ENCODE measurements at places on chromosomes 5 and 9.
A peak's percentile ranks its signal among the peaks of the same experiment; 100 is the strongest.

DNA sequence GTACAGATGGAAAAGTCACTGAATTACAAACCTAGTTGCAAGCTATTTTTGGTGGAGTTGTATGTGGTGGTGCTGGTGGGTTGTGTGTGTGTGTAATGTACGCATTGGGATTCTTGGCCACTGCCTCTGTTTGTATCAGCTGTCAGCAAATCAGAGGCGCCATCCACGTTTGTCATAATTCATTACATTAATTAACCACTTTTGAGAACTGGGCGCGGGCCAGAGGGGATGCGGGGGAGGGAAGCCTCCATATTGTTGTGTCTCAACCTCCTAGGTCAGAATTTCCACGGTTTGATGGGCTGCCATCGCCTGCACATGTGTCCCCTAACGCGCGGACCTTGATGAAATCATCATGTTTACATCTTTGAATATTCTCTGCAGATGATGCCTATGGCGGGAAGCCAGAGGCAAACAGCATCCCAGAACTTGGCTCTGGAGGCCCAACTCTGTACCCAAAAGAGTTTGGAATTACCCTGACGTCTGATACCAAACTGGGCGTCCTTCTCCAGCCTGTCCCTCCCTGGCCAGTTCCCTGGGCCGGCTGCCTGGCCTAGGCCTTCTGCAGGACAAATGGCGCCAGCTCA is 54.9 kb downstream of the FGF18 start:
- DNase-seq, result no peak

GRCh38 chr5:32014096-32014745 is 159.9 kb downstream of the GOLPH3 start:
- DNase-seq, result no peak

DNA sequence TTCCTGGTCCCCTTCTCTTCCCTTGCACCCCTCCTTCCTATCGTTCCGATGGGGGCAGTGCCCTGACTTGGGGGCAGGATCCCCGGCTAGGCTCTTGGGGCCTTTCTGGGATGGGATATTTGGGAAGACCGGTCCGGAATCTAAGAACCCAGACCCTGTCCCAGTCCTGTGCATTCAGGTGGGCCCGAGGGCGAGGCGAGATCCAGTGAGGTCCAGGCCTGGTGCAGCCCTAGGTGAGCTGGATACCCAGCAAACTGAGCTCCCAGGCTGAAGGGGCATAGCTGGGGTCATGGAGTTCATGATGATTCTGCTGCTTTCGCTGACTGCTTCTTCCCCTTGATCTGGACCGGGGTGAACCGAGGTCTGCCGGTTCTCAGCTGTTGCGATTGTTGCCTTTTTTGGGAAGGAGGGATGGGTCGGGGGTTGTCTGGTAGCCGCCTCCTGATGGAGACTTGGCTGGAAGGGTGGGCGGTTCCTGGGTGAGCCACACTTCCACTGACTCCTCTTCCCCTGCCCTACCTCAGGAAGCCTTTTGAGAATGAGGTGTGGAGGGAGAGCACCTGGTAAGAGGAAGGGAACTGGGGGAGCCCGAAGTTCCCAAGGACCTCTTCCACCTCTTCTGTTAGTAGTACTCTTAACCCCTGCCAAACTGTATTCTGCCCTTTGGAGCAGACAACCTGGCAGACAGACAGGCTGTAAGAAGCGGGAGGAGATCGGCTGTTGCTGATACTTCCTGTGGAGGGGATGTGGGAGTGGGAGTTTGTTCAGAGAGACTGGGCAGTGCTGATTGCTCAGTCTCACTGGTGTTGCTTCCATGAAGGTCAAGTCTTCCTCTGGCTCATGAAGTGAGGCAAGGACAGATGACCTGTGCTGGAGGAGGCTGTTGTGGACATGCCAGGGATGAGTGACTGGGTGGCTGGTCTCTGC is 1.0 kb downstream of the LRRC8A start:
- DNase-seq, result no peak

- no peak for DNase-seq
These were observed 36.4 kb upstream of the TBC1D2 start for GRCh38 chr9:98291820-98292219.

DNA sequence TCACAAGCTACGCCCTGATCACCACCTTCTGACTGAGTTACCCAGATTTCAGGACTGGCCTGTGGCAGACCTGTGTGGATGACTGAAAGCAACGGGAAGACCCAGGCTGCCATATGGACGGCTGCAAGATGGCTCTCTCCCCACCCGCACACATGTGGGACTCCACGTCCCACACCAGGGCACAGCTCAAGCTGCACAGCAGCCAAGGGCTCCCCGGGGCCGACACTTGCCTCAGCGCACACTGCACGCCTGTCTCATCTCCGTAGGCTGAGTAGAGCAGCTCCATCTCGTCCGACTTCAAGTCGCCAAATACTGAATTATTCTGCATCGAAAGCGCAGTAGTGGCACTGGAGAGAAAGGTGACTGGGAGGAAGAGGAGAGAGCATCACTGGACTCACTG is 14.5 kb downstream of the BRD9 start:
- DNase-seq, result no peak

GRCh38 chr5:67196537-67197059 is at the start of gene CD180:
TSS of gene CD180 (minus strand) at chr5:67196799. CDS start at chr5:67196641, 158 bp downstream.
- DNase-seq, result no peak

GRCh38 chr5:179927824-179928223 is 20.1 kb upstream of the TBC1D9B start:
- DNase-seq, result no peak

GRCh38 chr5:65394087-65394486 is 87.6 kb downstream of the ADAMTS6 start:
- no peak for DNase-seq

GRCh38 chr5:178360222-178360925 is 127.8 kb upstream of the PHYKPL start:
- DNase-seq, result no peak

DNA sequence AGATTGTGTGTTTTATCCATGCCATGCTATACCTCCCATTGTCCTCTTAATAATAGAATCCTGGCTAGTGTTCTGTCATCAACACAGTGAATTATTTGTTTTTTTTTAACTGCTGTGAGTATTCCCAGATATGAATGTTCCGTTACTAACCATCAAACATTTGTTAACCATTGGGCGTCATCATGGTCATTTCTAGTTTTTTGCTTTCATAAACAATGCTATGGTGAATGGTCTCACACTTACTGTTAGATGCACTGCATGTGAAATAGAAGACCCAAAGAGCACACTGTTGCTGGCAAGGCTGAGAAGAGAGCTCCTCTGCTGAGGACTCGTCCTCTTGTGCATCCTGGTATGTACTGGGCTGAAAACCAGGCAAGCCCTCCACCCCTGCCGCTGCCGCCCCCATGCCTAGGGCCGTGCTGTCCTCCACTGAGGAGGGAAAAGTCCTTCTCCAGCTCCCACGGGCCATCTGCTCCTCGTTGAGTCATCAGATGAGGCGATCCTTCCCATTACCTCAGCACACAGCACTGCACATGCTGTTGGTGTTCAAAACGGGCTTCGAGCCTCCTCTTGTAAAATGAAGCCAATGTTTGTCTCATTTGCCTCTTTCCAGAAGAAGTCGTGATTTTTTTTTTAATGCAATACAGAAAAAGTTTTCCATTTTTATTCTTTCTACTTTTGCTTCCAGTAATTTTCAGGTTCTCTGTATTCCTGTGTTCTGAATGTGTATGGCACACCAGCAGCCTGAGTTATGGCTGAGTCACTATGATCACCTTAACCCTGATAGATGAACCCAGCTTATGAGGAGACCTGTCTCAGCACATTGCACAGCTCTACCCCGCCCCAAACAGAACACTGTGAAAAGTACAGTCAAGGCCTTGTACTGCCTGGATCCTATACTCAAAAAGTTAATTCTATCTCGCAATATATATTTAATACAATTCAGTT is 219.0 kb downstream of the AOPEP start:
- no peak for DNase-seq

GRCh38 chr9:127422133-127422782 is 1.9 kb upstream of the ZNF79 start:
- DNase-seq, result no peak

- no peak for DNase-seq
These were observed 38.5 kb downstream of the OR2V1 start for GRCh38 chr5:181092428-181092827.

- DNase-seq, result no peak
These were observed 8.2 kb downstream of the SLC23A1 start for GRCh38 chr5:139374909-139375308.

DNA sequence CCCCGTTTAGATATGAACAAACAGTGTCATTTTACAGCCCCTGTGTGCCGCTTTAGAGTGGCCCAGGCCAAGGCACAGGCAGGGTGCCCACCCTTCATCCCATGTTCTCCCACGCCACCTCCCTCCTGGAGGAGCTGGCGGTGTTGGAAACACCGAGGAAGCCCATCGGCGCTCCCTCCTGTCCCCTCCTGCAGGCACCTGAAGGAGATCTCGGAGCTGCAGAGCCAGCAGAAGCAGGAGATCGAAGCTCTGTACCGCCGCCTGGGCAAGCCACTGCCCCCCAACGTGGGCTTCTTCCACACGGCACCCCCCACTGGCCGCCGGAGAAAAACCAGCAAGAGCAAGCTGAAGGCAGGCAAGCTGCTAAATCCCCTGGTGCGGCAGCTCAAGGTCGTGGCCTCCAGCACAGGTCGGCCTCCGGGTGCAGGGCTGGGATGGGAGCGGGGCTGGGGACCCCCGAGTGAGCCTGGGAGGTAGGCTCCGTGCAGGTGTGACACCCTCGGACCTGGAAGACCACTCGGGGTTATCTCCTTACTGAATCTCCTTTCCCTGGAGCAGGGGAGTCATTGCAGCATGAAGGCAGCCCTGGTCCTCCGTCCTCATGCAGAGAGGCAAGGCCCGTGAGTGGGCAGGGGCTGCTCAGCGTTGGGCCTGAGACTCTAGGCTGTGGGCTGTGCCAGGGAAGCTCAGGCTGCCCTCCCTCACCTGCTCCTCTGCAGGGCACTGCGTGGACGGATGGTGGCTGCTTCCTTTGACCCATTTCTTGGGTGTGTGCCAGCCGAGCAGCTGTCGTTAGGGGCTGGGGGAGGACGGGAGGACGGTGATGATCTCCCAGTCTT is 113.9 kb downstream of the WNK2 start:
- no peak for DNase-seq

GRCh38 chr5:105659396-105659795 is 2011.3 kb downstream of the EFNA5 start:
- DNase-seq, result no peak

GRCh38 chr5:140042643-140043507 is at the start of gene NRG2:
TSS of gene NRG2 (minus strand) at chr5:140043299.
- peak; percentile 40 for DNase-seq

DNA sequence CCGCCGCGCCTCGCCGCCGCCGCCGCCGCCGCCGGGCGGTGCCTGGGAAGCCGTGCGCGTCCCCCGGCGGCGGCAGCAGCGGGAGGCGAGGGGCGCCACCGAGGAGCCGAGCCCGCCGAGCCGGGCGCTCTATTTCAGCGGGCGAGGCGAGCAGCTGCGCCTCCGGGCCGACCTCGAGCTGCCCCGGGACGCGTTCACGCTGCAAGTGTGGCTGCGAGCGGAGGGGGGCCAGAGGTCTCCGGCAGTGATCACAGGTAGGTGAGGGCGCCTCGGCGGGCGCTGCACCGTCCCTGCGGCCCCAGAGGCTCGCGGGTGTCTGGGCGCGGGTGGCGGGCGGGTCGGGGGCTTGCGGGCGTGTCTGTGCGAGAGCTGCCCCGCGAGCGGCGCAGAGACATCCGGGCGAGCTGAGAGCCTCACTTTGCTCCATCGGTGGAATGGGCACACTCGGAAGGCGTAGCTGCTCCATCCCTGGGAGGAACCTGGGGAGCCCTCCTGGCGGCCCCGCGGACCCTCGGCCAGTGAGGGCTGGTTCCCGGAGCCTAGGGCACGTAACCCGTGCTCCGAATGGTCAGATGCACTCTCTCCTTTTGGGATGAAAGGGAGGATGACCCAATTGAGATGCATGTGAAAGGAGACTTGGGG is 864 bp downstream of the PAPPA start:
- no peak for DNase-seq

GRCh38 chr5:55713871-55714270 is 1.7 kb upstream of the SLC38A9 start:
- DNase-seq, result no peak

DNA sequence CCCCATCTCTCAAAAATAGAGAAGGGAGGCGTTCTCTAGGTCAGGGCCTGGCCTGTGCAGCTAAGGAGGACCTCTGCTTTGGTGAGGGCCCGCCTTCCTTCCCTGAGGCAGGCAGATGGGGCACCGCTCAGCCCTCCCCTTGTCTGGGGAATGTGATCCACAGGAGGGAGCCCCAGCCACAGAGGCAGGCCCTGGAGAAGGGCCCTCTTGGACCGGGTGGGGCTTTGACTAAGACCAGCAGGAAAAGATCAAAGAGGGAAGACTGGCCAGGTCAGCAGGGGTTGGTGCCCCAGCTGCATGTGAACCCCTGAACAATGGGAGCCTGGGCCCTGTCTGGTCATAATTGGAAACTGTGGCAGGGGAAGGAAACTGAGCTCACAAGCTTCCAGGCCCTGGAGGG is 21.9 kb downstream of the PTPA start:
- no peak for DNase-seq

DNA sequence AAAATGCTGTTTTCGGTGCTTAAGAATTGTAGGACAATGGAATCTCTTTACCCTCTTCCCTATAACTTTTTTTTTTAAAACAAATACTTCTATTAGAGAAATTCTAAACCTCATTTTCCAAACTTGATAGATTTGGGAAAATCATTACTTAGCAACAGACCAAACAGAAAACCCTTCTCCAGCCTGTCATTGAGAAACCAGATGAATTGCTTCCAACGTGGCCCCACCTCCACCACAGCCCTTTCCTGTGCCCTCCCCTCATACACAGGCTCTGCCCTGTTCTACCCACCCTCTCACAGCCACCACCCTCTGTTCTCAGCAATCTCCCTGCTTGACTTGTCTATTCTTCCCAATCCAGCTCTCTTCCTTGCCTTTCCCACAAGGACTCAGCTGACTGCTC is 221.2 kb downstream of the DMRT2 start:
- no peak for DNase-seq

GRCh38 chr9:4065054-4065453 is 234.8 kb downstream of the GLIS3 start:
- DNase-seq, result no peak

GRCh38 chr9:125745018-125745417 is 2.2 kb upstream of the PBX3 start:
- DNase-seq, result no peak

DNA sequence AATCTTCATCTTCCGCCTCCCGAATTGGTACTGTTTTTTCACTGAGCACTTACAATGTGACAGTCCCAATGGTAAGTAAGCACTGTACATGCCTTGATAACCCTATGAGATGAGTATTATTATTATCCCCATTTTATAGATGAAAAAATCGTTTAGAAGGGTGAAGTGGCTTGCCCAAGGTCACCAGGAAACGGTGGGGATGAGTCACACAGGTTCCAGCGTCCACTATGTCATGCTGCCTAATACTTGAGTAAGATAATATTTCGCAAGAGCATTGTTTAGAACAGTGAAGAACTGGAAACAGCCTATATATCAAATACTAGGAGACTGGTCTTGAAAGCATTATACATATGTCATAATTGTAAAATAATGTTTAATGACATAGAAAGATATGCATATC is 12.9 kb downstream of the HAND1 start:
- DNase-seq, result no peak

Measured in stimulated activated CD4-positive, alpha-beta T cell treated with anti-CD3 and anti-CD28 coated beads, Interleukin-1b, Interleukin-23, amount 100 ng/mL, for 48 hours (primary cell).